Right renal cortex interstitium (tissue), 3 donors: ENCODE measurements at places on chromosomes 12 and 14.

DNA sequence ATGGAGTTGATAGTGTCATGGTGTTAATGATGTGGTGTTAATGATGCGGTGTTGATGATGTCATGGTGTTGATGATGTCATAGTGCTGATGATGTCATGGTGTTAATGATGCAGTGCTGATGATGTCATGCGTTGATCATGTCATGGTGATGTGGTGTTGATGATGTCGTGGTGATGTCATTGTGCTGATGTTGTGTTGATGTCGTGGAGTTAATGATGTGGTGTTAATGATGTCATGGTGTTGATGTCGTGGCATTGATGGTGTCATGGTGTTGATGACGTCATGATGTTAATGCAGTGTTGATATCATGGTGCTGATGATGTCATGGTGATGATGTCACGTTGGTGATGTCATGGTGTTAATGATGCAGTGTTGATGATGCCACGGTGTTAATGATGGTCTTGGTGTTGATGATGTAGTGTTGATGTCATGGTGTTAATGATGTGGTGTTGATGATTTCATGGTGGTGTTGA lies 49.1 kb upstream of the RIMBP2 start:
- DNase-seq = no peak

DNA sequence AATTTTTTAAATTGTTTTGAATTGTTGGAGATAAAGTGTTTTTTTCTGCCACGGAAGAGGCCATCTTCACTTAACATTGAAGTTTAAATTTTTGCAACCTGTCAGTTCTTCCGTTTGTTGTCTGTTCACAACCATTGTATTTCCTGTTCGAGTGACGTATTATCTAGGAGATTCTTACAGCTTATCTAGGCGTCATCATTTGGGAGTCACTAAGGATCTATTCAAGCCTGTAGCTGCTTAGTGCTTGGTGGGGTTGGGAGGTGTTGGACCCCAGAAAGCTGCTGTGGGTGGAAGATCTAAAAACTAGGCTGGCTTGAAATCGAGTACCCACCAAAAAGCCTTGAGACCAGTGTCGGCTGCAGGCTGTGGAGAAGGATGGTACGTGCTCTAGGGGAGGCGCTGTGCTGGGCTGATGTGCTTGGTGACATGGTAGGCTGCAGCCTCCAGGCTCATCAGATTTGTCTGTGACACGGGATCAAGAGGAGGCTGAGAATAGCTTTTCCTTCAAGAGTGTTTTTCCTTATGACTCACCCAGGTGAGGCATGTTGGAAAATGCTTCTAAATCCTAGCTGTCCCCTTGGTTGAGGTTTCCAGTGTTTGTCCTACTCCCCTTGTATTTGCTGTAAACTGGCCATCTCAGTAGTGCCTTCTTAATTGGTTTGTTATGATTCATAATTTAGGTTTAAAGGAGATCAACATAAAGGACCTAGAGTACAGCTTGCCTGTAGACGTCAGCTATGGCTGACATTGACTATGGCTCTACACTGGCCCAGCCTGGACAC lies 57.8 kb downstream of the ATG14 start:
- no peak for DNase-seq

- DNase-seq = no peak
Observed at GRCh38 chr12:39931857-39932256, 174.0 kb downstream of the SLC2A13 start.

GRCh38 chr12:76688631-76689030 lies 75.3 kb upstream of the ZDHHC17 start:
- DNase-seq = no peak

- no peak for DNase-seq
Observed at GRCh38 chr14:75497701-75498100, 24.6 kb upstream of the BATF start.

DNA sequence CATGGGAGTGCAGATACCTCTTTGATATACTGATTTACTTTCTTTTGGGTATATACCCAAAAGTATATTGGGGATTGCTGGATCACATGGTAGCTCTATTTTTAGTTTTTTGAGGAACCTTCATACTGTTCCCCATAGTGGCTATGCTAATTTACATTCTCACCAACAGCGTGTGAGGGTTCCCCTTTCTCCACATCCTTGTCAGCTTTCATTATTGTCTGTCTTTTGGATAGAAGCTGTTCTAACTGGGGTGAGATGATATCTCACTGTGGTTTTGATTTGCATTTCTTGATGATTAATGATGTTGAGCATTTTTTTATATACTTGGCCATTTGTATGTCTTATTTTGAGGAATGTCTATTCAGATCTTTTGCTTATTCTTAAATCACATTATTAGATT lies 44.1 kb upstream of the JDP2 start:
- DNase-seq = no peak
